Epithelial cell of umbilical artery (primary cell): ENCODE measurements at places on chromosomes 5 and 9. TPM values are rescaled to one million over a fixed set of nuclear protein-coding genes. Genes with fewer than 3 reads are reported as not detected.

The DPYSL3 gene
- 166 and 174 TPM in 2 replicates for total RNA-seq

The GABRA1 gene
- total RNA-seq = not detected in 2 replicates

The BRD3OS gene
- total RNA-seq = 7.8 and 10.1 TPM in 2 replicates

The HRCT1 gene
- 0.76 and 3.2 TPM in 2 replicates for total RNA-seq

The OLFM1 gene
- total RNA-seq = 0.65 and 2.0 TPM in 2 replicates

The TRAF1 gene
- total RNA-seq = 1.3 and 3.8 TPM in 2 replicates

The PDE4D gene
- total RNA-seq = 15.3 and 30.2 TPM in 2 replicates

The SELENOP gene
- 0.65 and 2.7 TPM in 2 replicates for total RNA-seq

The PDE6A gene
- not detected in 2 replicates for total RNA-seq

The PCDHB13 gene
- total RNA-seq = 0.15 and 0.65 TPM in 2 replicates

The CERCAM gene
- 14.6 and 21.8 TPM in 2 replicates for total RNA-seq

The PCDHB16 gene
- under 0.01 TPM in 2 replicates for total RNA-seq
